Lung microvascular endothelial cell (primary cell): ENCODE measurements at places on chromosomes 5 and 9. TPM values are rescaled to one million over a fixed set of nuclear protein-coding genes. Genes with fewer than 3 reads are reported as not detected.

Gene C9orf153
- total RNA-seq = under 0.01 TPM in 1 of 2 replicates, not detected in the other

Gene EQTN
- not detected in 2 replicates for total RNA-seq

Gene PCDHA9
- under 0.01 TPM in 2 replicates for total RNA-seq

Gene LCN15
- 0.22 TPM in 1 of 2 replicates, not detected in the other for total RNA-seq

Gene FABP6
- not detected in 2 replicates for total RNA-seq

Gene PDE8B
- under 0.01 TPM in 2 replicates for total RNA-seq

Gene TAF11L10
- total RNA-seq = not detected in 2 replicates

Gene CACNA1B
- total RNA-seq = under 0.01 TPM in 2 replicates

Gene POC5
- 5.9 and 8.3 TPM in 2 replicates for total RNA-seq

Gene MYO10
- total RNA-seq = 55.8 and 59.5 TPM in 2 replicates

Gene SDHA
- 95.0 and 95.9 TPM in 2 replicates for total RNA-seq

GRCh38 chr5:96657068-96657467, 5.1 kb upstream of the CAST start:
- DNase-seq = peak; percentile 33

DNA sequence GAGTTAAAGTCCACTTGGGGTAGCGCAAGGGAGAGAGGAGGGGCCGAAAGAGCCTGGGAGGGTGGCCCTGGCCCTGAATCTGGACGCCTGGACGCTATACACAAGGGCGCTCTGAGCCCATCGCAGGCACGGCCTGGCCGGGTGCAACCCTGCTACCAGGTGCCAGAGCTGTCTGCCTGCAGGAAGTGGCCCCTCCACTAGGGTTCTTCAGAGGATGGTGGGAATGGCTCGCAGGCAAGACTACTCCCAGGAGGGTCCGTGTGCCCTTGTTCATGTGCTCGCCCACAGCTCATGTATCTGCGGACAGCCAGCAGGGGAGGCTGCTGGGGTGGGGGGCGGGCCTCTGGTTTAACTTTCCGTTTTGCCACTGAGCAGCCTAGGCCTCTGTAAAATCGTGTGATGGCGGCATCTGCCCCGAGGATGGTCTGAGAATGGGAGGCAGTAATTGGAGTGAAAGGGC, 1.4 kb upstream of the NKD2 start:
- DNase-seq = no peak

GRCh38 chr9:79575547-79575946, 3.8 kb downstream of the TLE4 start:
- no peak for DNase-seq

GRCh38 chr9:84808416-84808815, 138.9 kb downstream of the NTRK2 start:
- no peak for DNase-seq

- no peak for DNase-seq
Observed at GRCh38 chr9:133348718-133349573, 928 bp downstream of the RPL7A start.

DNA sequence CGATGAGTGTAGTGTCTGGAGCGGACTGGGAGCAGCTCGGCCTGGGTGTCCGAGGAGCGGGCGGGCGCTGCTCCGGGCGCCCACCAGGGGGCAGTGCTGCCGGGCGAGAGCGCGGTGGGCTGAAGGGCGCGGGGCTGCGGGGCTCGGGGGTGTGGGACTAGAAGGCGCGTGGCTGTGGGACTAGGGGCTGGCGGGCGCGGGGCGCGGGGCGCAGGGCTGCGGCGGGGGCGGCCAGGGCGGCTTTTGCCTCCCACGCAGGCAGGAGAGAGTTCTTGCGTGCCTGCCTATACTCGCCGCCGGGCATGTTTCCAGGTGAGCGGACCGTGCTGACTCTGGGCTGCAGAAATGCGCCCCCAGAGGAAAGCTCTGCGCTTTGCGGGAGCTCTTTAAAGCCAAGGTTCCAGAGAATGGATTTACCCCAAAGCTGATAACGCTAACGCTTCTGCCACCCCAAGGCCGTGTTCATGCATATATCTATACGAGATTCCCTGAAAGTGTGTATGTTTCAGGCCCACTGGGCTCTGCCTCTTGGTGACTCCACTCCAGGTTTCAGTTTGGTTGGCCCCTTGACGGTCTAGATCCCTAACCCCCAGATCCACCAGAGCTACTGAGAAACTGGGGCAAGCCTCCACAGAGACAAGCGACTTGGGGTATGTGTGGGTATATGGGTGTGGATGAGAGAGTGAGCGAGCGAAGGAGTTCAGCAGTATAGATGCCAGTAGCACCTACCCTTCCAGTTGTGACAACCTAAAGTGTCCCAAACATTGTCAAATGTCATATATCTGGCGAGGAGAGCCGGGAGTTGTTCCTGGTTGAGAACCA, 56.2 kb downstream of the ACER2 start:
- peak; percentile 83 for DNase-seq

- no peak for DNase-seq
Observed at GRCh38 chr5:26193626-26194025, 844.8 kb downstream of the CDH9 start.

DNA sequence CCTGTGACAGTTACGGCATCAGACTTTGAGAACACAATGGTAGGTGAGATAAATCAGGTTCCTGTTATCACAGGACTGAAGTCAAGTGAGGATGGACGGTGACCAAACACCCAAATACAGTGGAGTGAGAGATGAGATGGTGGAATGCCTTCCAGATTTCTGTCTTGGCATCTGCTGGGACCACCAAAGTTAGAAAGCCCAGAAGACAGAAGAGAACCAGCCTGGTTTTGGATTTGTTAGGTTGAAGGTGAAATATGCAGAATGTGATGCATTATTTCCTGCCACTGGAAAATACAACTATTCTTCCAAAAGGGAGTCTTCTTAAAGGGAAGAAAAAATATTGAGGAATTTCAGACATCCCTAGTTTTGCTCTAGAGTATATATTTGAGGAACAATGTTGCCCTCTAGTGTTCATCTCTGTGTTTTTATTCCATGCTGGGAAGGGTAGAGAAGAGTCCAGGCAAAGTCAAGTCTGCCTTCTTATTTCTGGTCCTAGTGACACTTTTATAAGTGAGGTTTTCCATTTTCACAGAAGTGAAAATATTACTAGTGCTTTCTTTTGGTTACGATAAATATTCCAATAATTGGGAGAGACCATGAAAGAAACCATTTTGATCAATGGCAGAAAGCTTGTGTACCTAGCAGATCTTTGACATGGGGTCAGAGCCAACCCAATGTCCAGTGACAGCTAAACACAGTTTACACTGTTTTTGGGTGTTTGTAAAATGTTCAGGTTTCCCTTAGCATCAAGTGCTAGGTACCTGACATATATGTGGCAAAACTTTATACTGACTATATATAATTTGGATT, 142.3 kb upstream of the ANKH start:
- peak; percentile 74 for DNase-seq

GRCh38 chr5:82719368-82719767, 357.8 kb downstream of the TMEM167A start:
- DNase-seq = no peak

DNA sequence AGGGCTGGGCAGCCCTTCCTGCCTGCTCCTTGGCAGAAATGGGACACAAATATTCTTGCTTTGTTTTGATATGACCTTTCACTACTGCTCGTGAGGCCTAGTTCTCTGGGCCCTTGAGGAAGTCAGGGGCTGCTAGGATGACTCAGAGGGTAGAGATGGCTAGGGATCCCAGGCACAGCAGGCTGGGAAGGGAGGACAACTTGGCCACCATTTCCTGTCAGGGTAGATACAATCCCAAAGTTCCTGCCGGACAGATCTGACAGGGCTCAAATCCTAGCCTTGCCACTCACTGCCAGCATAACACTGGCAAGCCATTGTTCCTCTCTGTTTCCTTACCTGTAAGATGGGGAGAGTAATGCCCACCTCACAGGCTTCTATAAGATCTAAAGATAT, 31.7 kb upstream of the MEIKIN start:
- peak; percentile 13 for DNase-seq

GRCh38 chr5:174636094-174636493, 88.3 kb upstream of the MSX2 start:
- no peak for DNase-seq

GRCh38 chr9:129036923-129037766, 719 bp downstream of the MIGA2 start:
- DNase-seq = no peak

GRCh38 chr5:39117401-39117800, 43.2 kb upstream of the RICTOR start:
- DNase-seq = peak; percentile 88

GRCh38 chr5:158414780-158415179, 555.8 kb upstream of the CLINT1 start:
- DNase-seq = peak; percentile 67
